ENCODE measurements at places on chromosomes 12 and 14. TPM values are rescaled to one million over a fixed set of nuclear protein-coding genes. Genes with fewer than 3 reads are reported as not detected.

NKX2-1 gene
- not detected for total RNA-seq

PTGER2 gene
- total RNA-seq: 97.6 TPM

FITM1 gene
- total RNA-seq: 0.77 TPM

RNFT2 gene
- 8.6 TPM for total RNA-seq

PPFIA2 gene
- total RNA-seq: not detected

CLEC4E gene
- total RNA-seq: not detected

SYNE3 gene
- 65.8 TPM for total RNA-seq

NRIP2 gene
- not detected for total RNA-seq

GRCh38 chr12:104276273-104277131 lies 27.0 kb upstream of the EID3 start:
- no peak for DNase-seq

DNA sequence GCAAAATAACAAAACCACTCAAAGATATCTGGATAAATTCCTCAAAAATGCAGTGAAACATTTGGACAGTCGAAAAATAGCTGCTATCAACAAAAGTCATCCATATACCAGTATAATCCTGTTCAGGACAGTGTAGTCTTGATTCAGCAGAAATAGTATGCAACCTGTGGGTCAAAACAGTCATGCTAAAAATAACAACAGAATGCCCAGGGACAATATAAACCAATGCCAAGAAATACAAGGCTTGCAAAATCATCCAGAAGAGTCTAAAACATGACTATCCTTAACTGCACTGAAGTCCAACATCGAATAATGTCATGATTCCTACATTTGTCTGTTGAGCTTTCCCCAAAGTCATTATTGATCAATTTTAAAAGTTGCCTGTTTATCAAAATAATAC lies 425.9 kb downstream of the FSCB start:
- no peak for DNase-seq

DNA sequence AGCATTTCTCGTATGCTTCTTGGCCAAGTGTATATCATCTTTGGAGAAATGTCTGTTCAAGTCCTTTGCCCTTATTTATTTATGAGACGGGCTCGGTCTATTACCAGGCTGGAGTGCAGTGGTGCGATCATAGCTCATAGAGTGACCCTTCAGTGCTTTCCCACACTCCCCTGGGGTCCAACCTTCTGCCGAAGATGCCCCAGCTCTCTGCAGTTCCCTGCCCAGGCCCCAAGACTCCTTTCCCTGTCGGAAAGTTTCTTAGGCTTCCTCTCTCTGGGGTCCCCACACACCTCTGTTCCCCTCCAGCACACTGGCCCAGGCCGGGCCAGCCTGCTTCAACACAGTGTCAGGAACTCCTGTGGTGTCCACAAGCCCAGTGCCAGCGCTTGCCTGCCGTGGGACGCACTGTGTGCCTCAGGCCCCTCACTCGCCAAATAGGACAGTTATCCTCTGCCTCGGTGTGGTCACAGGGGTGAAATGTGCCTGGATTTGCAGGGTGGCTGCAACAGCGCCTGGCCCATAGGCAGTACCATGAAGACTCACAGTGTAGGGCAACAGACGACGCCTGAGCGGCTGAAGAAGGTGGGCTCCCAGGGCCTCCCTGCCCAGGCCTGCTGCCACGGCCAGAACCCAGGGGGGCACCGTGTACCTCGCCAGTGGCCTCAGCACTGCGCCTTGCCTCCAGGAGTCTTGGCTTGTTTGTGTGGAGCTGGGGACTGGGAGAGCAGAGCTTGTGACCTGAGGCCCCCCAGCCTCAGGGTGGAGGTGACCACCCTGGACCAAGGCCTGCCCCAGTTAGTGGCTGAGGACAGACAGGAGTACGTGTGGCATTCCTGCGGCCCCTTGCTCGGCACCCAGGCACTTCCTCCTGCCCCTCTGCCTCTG lies 4.9 kb upstream of the ASPG start:
- peak; percentile 35 for DNase-seq

DNA sequence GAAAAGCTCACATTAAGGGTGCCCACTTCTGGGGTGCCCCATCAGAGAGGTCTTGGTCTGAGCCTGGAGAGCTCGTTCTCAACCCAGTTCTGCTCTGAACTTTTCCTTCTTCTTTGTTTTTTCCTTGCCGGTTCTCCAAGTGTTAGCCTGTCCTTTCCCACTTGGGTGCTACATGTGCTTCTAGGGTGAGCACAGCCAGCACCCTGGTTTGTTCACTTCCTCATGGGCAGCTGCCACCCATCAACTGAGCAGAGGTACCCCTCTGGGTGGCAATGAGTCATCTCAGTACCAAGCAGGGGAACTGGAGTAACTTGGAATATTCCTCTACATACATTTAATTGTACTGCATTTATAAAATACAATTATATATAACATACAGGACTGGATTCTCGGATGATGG lies 3.9 kb upstream of the SYNE3 start:
- no peak for DNase-seq

GRCh38 chr12:105806400-105806770 lies 332.4 kb downstream of the NUAK1 start:
- no peak for DNase-seq

- peak; percentile 66 for DNase-seq
Measured at GRCh38 chr12:64608901-64609535, 1.3 kb upstream of the RASSF3 start.

DNA sequence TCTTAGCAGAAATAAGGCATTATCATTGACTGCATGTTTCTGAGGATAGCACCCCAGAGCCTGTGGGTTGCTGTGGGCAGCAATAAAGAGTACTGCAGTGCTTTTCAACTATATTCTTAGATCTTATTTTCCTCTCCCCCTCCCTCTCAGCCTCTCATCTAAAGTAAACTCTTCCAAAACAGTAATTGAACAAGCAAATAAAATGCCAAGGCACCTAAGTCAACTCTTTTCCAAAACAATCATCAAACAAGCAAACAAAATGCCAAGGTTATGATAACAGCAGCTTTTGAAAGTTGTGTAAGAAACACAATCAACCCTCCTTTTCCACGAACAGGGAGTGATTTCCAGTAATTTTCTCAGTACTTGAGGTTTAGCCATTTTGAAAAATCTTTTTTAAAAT lies 1542.6 kb downstream of the AACS start:
- DNase-seq: no peak

DNA sequence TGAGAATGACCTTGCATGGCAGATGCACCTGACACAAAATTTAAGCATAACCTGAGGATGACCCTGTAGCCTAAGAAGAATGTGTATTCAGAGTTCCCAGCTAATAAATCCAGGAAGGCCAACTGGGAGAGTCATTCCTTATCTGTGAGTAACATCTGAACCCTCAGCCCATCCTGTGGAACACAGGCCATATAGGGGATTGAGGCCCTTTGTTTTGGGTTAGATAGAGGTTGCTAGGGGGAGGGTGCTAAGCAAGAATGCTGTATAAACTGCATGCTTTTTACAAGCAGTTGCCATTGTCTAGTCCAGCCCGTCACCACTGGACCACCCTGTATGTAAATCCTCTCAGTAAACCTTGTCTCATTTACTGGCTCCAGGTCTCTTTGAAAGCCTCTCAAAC lies 77.0 kb downstream of the BICD1 start:
- no peak for DNase-seq

- no peak for DNase-seq
Measured at GRCh38 chr12:466039-466438, 6.3 kb downstream of the B4GALNT3 start.

- peak; percentile 67 for DNase-seq
Measured at GRCh38 chr14:61478971-61479473, 157.6 kb downstream of the PRKCH start.

DNA sequence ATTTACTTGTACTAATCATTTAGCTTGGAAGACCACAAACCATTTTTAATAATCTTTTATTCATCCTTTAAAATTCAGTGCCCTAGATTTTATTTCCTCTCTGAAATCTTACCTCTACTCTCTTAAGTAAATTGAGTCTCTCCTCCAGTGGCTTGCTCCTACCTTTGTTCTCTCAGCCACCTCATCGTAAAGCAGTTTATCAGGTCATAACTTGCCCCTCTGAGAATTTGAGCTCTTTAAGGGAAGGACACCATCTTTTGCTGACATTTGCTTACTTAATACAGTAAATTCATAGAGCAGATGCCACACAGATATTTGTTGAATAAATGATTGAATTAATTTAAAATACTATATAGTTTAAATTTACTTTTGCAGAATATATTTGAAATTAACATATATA lies 794.3 kb downstream of the C12orf50 start:
- no peak for DNase-seq

DNA sequence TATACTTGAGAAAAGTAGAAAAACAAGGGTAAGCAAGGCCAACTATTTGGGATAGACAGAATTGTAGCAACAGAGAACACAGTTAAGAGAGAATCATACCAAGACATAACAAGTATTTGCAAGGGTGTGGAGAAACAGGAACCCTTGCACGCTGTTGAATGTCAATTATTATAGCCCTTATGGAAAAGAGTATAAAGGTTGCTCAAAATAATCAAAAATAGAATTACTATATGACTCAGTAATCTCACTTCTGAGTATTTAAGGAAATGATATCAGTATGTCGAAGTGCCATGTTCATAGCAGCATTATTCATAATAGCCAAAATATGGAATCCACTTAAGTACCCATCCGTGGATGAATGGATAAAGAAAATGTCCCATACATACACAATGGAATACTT lies 193.3 kb downstream of the PHLDA1 start:
- no peak for DNase-seq

GRCh38 chr14:52314595-52315354 lies 663 bp downstream of the PTGER2 start:
- peak; percentile 68 for DNase-seq

- no peak for DNase-seq
Measured at GRCh38 chr14:55301437-55302121, 30.4 kb downstream of the FBXO34 start.

DNA sequence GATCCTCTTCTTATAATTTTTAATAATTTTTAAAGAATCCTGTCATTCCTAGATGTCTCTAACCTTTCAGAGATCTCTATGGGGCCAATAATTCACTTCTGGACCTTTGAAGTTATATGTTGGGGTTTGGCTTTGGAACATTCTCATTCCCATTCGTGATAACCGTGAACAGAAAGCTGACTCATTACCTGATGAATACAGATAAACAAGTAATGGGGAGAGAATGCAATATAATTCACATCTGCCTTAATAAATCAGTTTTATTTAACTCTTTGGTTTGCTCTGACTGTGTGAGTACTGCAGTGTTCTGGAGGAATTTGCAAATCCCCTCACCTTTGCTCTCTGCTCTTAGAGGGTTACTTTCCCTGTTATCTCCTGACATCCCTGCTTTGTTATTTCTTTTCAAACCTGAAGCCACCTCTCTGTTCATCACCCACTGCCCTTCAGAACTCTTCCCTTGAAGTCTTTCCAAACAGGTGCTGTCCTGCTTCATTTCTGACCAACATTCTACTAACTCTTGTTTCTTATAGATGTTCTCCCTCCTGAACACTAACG lies 79.6 kb upstream of the SLC38A2 start:
- no peak for DNase-seq
